ENCODE measurements at places on chromosomes 1 and 21.

- no peak for DNase-seq
These were observed 30.4 kb downstream of the TRIM11 start for GRCh38 chr1:228376262-228376628.

DNA sequence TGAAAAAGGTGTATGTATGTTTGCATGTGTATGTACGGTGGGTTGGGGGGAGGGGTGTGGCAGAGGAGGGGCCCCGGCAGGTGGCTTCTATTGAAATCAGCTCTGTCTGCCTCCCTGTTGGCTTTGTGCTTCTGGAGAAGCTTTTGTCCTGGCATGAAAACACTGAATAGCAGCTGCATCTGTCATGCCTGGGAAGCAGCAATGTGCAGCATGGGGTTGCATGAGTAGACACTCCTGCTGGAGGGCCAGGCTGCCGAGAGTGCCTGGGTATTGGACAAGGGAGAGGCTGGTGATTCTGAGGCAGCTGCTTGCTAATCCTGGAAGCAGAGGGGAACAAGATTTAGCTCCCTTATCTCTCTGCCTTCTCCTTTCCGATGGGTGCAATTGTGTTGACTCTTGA lies 20.5 kb downstream of the MAPKAPK2 start:
- no peak for DNase-seq

- no peak for DNase-seq
These were observed 10.9 kb downstream of the IER5 start for GRCh38 chr1:181099152-181100014.

DNA sequence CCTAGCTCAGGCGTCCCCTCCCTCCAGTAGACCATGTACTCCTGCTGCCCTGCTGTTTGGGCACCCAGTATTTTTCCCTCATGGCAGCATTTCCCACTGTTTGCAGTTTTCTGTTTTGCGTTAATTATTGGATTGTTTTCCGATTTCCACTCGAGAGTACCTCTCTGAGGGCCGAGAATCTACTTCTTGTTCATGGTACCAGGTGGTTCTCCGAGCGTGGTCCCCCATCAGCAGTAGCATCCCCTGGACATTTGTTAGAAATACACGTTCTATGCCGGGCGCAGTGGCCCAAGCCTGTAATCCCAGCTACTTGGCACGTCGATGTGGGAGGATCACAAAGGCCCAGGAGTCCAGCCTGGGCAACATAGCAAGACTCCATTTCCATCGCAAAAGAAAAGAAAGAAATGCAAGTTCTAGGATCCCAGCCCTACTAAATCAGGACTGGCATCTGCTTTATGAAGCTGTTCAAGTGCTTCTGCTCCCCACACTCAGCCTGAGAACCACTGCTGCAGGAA lies 690 bp downstream of the RRP1 start:
- peak; percentile 26 for DNase-seq

DNA sequence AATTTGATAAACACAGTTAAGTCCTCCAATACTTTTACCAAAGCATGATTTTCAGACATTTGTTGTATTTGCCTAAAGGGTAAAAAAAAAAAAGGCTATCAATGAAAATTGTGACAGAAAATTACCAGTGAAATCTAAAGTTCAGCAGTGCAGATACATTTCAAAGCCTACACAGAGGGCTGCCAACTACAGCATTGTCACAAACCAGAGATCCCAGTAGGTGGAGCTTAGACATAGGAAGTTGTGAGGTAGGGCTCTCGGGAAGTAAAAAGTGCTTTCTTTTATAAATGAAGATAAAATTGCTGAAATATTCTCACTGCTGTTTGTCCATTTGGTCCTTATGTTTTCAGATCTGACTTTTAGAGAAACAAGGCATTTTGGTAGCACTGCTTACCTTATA lies 123.0 kb downstream of the DYRK1A start:
- DNase-seq = no peak

DNA sequence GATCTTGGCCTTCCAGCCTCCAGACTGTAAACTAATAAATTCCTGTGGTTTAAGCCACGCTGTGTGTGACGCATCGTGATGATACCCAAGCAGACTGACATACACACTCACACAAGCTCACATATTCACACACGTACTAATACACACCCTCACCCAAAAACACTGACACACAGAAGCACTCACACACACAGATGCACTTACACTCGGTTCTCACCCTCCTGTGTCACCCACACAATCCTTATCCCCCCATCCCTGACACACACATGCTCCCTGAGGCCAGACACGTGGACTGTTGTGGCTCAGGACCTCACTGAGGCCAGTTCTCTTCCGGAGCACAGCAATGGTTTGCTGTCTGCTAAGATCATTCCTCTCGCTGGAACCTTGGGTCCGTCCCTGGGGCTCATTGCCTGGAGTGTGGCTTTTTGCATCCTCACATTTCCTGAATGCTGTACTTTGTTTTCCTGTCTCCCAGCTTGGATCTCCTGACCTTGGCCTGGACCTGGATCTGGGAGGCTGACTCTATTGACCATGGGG lies 76.9 kb upstream of the LYST start:
- no peak for DNase-seq

GRCh38 chr1:173149887-173150286 lies 57.2 kb downstream of the TNFSF4 start:
- DNase-seq = no peak

DNA sequence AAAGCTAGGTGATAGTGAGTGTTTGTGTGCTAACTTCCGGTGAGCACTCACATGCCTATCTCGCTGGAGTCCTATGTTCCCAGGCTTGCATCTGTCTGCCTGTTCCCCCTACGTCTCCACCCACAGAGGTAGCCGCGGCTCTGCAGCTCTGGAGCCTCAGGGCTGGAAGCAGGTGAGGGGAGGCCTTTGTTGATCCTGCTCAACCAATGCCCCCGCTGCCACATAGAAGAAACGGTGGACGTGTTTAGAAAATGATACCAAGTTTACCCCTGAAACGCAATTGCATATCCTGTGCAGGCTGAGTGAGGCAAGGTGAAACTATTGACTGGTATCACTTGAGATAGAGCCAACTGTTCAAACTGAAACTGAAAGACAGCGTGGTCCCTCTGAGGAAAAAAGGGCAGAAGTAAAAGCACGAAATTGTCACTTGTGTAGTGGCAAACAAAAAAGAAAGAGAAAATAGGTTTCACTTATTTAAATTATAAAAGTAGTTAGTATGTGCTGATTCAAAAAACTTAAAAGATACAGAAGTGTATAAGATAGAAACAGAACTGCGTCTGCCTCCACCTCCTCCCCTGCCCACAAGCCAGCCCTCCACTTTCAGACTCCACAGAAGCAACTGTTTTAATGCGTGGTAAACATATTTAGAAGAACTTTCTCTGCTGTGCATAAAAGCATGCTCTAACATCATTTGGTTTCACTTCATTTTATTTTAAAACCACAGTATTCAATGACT lies 38.6 kb upstream of the ETS2 start:
- DNase-seq = no peak

DNA sequence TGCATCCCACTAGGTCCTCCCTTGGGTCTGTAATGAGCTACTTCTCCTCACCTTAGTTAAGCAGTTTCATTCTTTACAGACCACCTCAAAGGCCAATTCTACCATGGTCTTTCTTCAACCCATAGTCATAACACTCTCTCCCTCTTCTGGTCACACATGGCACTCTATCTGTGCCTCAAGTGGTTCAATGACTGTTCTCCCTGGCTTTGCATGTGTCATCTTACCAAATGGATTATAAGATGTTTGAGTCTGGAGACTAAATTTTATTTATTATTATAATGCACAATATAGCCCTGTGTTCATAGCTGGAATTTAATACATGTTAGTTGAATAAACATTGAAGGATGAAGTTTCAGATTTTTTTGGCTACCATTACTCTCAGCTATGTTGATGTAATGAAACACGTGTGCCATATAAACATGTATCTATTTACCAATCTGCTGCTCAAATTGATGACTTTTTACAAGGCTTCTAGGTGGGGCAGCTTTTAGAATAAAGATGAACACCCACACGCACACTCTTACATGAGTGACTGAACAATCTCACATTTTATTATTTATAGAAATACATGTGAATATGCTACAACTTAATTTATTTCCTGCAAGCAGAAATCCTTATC lies 102.1 kb downstream of the RUNX1 start:
- no peak for DNase-seq

GRCh38 chr1:12754738-12755137 lies 8.7 kb downstream of the CFAP107 start:
- DNase-seq = no peak

DNA sequence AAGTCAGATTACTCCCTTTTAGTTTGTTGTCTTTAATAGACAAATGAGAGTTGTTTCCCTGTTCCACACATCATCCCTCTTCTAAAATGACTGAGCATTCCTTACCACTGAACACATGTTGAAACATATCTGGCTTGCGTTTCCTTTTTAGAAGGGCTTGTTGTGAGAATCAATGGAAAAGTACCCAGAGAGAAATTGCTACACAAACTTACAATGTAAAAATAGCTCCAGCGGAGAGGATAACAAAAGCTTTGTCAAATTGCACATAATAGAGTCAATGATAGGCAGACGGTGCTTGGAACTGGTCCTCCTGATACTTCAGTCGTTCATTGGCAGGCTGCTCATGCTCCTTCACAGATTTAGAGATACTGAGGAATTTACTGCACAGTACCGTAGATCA lies 123.9 kb downstream of the CYYR1 start:
- no peak for DNase-seq

GRCh38 chr1:210288116-210288515 lies 40.6 kb upstream of the HHAT start:
- DNase-seq = no peak

- no peak for DNase-seq
These were observed 1.9 kb downstream of the EFNA3 start for GRCh38 chr1:155080312-155081228.

Data from Right ventricle myocardium inferior (tissue), 1 donor.